NCI-H345 (cell line): ENCODE measurements at places on chromosomes 11 and 22.

- DNase-seq: no peak
These were observed 35.0 kb downstream of the RAB30 start for GRCh38 chr11:83036701-83037100.

DNA sequence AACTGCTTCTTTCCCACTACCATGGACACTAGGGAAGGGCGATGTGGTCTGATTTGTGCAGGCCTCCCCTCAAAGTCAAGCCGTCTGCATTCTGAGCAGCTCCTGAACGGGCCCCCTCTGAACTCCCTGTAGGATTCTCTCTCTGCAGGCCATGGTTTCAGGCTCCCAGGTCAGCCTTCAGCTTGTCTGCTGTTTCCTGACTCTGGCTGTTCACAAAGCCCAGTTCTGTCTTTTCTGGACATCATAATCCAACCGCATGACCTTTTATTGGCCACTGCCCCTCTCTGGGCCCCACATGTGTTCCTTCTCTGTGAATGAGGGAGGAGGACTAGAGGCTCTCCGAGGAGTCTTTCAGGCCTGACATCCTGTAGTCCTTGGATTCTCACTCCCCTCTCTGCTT is 161.0 kb downstream of the FEZ1 start:
- no peak for DNase-seq

- no peak for DNase-seq
These were observed 18.2 kb downstream of the SBF1 start for GRCh38 chr22:50456466-50457234.

DNA sequence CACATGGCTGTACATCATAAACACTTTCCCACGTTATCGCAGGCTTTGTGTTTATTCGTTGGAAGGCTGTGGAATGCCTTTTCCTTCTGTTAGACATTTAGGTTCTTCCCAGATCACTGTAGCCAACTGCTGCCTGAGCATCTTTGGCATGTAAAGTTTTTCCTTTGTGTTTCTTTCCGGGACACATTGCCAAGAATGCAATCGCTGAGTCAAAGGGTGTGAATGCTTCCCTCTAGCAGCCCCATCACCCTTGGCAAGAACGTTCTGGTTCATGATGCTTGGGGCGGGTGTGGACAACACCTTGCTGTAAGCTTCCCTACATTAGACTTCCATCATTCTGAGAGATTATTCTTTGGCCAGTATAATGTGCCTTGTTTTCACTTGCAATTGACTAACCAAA is 136.2 kb downstream of the OSBP2 start:
- no peak for DNase-seq

DNA sequence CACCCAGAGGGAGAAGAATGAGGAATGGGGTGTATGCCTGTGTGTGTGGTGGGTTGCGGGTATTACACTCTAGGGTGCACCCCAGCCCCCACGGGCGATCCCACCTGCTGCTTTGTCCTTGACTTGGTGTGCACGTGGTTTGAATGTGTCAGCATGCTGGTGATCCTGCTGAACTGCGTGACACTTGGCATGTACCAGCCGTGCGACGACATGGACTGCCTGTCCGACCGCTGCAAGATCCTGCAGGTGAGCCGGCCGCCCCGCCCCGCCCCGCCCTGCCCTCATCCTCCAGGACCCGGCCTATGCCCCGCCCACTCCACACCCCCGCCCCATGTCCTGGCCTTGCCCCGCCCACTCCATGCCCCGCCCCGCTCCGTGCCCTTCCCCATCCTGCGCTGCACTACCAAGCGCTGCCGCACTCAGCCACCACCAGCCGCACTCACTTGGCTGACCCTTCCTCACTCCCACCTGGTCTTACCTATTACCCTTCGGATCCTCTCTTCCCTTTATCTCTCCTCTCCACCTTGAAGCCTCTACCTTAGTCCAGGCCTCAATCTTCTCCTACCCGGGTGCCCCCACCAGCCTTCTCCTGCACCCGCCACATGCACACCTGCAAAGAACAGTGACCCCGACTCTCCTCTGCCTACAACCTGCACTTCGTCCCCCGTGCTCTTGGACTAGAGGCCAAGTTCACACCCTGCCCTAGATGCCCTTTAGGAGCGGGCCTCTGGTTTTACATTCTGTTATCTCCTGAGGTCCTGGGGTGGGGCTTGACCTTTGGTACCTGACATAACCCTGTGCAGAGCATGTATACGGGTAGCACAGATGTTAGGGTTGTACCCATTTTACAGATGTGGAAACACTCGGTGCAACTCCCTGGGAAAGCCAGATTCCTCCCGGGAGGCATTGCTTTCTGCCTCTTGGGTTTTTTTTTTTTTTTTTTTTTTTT is 27.7 kb downstream of the CACNA1I start:
- peak; percentile 43 for DNase-seq

GRCh38 chr22:39449708-39450107 is 7.1 kb upstream of the MGAT3 start:
- DNase-seq: no peak
